ENCODE measurements at places on chromosomes 11 and 22.

GRCh38 chr22:31083377-31083768 is 2.3 kb downstream of the SMTN start:
- no peak for DNase-seq

DNA sequence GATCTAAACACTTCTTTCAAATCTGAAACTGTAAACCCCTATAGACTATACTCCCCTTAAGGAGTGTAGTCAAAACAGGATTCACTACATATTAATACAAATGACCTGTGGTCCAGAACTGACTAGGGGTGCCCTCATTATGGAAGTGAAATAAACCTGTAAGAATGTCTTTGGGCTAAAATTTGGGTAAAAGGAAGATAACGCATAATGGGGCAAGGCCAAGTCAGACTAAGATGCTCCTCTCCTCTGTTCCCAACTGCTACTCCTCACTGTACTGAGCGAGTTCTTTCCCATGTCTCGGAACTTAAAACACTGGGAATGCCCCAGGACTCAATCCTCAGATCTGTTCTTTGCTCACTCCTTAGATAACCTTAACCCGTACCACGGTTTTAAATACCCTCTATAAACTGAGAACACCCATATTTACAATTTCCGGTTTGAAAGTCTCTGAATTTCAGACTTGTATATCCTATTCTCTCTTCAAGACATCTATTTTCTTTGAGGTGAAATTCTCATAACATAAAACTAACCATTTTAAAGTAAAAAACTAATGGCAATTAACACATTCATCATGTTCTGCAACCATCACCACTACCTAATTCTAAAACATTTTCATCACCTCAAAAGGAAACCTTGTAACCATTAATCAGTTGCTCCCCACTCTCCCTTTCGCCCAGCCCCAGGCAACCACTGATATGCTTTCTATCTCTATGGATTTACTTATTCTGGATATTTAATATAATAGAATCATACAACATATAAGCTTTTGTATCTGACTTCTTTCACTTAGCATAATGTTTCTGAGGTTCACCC is 4.0 kb downstream of the THAP12 start:
- no peak for DNase-seq

- no peak for DNase-seq
Measured at GRCh38 chr11:72535194-72535547, 100.8 kb upstream of the CLPB start.

DNA sequence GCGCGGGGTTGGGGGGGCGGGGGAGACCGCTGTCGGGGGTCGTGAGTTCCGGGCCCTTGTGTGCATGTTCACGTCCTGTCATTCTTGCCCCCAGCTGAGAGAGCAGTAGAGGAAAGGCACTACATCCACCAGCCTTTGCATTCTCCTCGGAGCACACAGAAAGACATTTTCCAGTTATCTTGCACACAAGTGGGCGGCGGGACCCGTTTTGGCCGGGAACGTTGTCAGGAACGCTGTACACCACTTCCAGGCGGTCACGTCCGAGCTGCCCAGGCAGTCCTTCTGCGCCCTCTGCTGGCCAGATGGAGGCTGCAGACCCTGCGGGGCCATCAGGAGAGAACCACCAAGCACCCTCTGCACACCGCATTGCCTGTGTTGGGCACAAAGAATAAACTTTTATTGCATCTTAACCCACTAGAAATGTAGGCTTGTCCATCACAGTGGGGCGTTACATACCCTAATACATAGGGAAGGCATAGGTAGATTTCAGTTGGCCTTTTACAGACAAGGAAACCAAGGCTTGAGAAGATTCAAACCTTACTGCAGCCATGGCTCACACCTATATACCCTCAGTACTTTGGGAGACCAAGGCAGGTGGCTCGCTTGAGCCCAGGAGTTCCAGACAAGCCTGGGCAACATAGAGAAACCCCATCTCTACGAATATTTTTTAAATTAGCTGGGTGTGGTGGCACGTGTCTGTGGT is 2.8 kb upstream of the CDKN1C start:
- peak; percentile 80 for DNase-seq

DNA sequence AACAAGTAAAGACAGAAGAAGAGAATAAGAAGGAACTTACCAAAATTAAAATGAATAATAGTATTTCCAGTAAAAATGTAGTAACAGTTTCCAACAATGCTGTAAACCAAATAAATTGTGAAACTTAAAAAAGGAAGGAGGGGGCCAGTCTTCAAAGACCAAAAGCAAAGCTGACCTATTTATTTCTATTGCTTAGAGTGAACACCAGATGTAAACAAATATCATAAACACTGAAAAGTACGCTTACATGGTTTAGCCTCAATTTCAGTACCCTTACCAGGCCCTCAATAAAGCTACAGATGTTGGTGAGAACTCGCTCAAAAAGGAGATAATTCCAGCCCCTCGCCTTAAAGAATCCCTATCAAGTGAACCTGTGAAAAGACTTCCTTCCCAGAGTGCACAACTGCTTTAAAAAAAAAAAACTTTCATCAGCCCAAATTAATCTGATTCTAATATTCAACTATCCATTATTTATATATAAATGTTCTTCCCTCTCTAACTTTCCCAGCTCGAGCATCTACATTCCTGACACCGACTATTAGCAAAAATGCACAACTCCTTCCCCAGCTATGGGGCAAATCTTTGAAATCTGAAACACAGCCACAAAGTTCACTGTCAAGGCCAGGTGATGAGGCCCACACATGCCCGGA is 2.4 kb downstream of the PHF21A start:
- DNase-seq, result no peak

GRCh38 chr11:129766898-129767604 is 48.6 kb upstream of the TMEM45B start:
- no peak for DNase-seq

GRCh38 chr22:16819249-16819648 is 6.0 kb downstream of the XKR3 start:
- no peak for DNase-seq

DNA sequence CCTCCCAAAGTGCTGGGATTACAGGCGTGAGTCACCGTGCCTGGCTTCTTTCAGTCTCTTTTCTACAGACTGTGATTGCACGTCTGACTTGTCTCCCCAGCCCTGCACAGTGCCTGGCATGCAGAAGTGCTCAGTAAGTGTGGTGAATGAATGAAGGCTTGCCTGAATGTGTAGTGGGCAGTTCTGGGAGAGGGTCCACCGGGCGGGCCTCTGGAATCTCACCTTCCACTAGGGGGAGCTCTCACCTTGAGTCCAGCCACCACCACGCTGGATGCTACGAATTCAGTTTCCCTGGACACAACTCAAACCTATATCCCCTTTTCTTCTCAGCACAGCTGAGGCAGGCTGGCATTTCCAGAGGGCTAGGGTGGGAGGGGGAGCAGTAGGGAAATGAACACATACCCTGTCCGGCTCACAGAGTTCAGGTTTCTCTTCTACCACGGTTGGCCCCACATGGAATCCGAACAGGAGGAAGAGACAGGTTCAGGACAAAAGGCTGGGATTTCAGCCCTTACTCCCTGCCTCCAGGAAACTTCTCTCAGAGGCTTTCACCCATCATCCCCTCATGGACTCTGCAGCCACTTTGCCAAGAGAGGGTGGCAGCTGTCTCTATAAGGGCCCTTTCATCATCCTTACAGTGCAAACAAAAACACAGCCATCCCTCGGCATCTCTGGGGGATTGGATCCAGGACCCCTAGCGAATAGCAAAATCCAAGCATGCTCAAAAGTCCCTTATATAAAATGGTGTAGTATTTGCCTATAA is 86.8 kb downstream of the NECTIN1 start:
- DNase-seq, result no peak

- DNase-seq, result no peak
Measured at GRCh38 chr11:44574610-44575287, 9.3 kb downstream of the CD82 start.

DNA sequence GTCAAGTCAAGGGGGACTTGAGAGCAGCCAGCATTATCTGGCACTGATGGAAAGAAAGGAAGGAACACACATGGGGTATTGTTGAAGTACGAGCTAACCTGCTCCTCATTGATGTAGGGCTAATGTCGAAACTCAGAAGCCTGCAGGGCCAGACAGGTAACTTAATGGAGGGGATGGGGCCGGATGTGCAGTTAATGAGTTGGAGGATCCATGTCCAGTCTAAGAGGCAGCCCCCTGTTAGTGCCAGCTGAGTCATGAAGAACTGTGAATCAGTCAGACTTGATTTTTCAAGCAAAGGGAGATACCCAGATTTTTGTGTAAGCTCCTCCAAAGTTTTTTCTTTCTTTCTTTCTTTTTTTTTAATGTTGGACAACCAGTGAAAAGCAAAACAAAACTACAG is 65.6 kb downstream of the CECR2 start:
- no peak for DNase-seq

DNA sequence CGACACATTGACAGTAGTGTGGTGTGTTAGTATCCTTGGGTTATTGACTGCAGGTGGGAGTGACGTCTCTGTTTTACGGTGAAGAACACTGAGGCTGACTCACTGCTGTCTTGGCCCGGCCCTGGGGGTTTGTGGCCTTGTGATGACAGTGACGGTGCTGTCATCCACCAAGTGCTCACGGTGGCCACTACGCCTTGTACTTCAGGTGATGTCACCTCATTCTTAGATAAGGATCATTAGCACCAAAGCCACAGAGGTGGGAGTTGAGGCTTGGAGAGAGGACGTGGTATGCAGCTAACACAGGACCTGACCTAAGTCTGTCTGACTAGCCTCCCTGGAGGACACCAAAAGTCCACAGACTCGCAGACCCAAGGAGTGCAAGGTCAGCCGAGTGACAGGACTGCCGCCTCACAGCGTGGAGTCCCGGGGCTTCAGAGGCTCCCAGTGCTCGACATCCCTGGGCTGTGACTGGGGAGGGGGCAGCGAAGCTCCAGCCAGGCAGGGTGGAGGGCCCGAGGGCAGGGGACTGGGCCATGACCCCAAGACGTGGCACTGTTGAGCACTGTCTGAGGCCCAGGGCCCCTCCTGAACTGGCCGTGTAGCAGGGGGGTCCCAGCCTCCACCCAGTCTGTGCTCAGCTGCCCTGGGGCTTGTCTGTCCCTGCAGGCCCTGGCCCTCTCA is 56.5 kb downstream of the NAT10 start:
- no peak for DNase-seq

- no peak for DNase-seq
Measured at GRCh38 chr11:10294290-10294953, 403 bp upstream of the SBF2 start.

- DNase-seq, result no peak
Measured at GRCh38 chr11:27075192-27075591, 34.6 kb downstream of the BBOX1 start.

DNA sequence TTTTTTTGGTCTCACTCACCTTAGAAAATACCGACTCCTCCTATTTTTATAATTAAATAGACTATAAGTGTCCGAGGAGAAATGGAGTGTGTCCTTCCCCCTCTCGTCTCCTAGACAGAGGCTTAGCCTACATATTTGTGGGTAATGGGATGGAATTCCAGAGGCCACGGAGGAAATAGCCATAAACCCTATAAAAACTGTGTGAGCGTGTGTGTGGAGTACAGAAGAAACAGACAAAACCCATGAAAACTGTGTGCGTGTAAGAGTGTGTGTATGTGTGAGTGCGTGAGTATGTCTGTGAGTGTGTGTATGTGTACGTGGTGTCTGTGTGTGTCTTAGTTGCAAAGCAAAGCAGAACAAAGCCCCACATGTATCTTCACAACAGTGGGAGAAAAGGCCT is 883.5 kb downstream of the OPCML start:
- no peak for DNase-seq

GRCh38 chr11:57511741-57512430 is 3.6 kb downstream of the SLC43A1 start:
- DNase-seq, result no peak

- no peak for DNase-seq
Measured at GRCh38 chr11:29527391-29527936, 489.4 kb downstream of the KCNA4 start.

DNA sequence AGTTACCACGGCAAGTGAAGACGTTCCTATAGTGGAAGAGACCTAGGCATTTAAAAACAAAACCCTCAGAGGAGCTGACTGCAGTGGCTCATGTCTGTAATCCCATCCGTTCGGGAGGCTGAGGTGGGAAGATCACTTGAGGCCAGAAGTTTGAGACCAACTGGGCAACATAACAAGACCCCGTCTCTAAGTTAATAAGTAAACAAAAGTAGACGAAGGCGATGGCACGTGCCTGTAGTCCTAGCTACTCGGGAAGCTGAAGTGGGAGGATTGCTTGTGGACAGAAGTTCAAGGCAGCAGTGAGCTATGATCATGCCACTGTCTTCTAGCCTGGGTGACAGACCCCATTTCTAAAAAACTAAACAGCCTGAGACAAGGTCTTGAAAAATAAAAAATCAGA is 3.8 kb upstream of the ADSL start:
- DNase-seq, result no peak

DNA sequence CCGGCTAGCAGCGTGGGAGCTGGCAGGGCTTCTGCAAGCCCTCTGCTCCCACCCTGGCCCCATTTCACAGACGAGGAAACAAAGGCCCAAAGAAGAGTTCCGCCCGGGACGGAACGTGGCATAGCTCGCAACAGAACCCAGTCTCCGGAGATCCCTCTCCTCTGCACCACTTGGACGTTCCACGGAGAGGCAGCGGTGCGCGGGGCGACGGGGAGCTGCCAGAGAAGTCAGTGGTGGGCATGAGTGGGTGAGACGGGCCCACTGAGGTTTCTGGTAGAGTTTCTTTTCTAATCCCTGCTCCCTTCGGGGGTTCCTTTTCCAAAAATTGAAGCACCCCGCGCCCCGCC is 554 bp upstream of the NECTIN1 start:
- DNase-seq, result no peak

Measured in right renal cortex interstitium (tissue), 3 donors.